ENCODE measurements at places on chromosomes 1 and 21. TPM values are rescaled to one million over a fixed set of nuclear protein-coding genes. Genes with fewer than 3 reads are reported as not detected.
A peak's percentile ranks its signal among the peaks of the same experiment; 100 is the strongest.

The NPR1 gene
- 21.0 TPM for total RNA-seq

The KCNK2 gene
- total RNA-seq: 7.2 TPM

The PYHIN1 gene
- total RNA-seq: 2.1 TPM

The FCER1G gene
- total RNA-seq: 11.3 TPM

The TP73 gene
- 3.7 TPM for total RNA-seq

DNA sequence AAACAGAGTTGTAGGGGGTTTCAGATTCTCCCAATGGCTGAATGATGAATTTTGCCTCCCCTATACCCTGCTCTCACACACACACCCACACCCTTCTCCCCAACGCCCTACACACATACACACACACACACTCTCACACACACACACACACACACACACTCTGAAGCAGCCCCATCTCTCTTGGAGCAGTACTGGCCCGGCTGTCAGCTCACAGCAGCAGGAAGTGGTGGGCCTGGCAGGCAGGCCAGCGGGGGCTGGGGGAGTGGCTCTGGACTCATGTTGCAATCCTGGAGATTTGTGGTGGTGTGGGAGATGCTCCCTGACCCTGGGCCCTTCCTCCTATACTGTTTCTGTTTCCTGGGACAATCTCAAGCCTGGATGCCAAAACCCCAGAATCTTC, 2.2 kb downstream of the IKBKE start:
- DNase-seq: no peak

DNA sequence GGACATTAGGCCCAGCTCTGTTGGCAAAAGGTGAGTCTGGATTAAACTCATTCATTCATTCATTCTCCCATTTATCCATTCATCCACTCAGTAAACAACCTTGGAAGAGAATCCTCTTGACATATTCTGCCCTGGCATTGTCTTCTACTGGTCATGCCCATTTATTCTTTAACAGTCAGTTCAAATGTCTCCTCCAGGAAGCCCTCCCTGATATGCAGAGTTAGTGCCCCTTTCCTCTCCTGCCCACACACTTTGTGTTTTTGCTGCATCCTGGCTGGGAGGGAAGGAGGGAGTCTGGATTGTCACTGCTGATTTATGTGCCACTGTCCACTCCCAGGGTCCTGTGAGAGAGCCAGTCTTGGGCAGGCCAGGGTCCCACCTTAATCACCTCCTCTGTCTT, 600.3 kb downstream of the MATN1 start:
- no peak for DNase-seq

DNA sequence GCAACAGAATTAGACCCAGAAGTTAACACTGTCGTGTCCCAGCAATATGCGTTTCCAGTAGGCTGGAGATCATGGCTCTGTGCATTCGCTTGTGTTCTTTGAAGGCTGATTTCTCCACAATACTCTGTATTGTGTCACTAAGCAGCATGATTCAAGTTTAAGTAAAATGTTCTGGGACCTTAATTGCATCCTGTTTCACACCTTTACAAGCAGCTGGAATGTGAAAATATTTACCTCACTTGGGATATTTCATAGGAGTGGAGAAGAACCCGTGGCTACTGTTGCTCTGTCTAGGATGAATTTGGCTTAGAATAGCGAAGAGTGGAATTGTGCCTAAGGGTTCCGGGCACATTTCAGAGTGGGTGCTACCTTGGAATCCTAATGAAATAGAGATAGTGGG, 6.3 kb downstream of the PTGFRN start:
- peak; percentile 10 for DNase-seq

GRCh38 chr1:22365331-22366295, 86.0 kb upstream of the ZBTB40 start:
- no peak for DNase-seq

GRCh38 chr1:117030271-117030877, 28.8 kb downstream of the CD101 start:
- no peak for DNase-seq

GRCh38 chr1:211327346-211327921, 801 bp downstream of the TRAF5 start:
- no peak for DNase-seq

- DNase-seq: no peak
Observed at GRCh38 chr1:70265946-70266345, 44.8 kb downstream of the SRSF11 start.

GRCh38 chr1:162142968-162143367, 73.5 kb downstream of the NOS1AP start:
- no peak for DNase-seq

DNA sequence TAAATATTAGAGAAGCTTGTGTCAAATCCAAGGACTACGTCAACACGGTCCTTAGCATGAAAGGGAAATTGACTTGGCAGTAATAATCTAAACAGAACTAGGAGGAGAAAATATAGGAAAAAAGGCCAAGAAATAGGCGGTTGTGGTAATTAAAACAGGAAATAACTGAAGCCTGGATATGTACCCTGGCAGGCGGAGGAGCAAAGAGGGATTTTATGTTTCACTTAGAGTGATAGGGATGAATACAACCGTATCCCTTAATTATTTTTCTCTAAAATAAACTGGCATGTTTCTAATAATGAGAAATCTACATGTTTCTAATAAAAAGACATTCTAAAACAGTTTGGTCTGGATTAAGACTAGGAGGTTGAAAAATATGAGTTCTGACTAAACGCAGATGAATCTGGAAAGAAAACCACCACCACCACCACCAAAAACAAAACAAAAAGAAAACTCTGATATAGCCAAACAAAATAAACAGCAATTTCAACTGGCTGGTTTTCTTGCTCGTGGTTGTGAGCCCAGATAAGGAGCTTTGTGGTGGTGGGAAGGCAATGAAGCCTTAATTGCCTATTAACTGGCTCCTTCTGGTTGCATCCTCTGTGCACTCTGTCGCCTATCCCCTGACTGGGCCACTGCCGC, 334.2 kb upstream of the SNX7 start:
- DNase-seq: no peak

DNA sequence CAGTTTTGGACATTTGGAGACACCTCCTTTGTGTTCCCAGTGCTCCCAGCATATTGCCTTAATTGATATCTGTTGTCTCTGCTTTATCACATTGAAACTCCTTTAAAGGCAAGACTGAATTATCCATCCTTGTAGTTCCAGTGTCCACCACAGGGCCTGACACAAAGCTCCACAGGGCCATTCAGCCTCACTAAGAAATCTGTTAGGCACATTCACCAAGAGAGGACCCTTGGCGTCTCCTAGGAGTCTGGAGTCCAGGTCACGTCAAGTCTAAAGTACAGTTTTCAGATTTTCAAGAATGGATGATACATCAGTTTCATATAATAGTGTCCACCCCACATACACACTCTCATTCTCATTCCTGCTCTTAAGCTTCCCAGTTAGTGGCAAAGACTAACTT, 4.8 kb downstream of the ACP6 start:
- no peak for DNase-seq

- no peak for DNase-seq
Observed at GRCh38 chr1:41539418-41539805, 54.9 kb upstream of the EDN2 start.

- DNase-seq: no peak
Observed at GRCh38 chr1:74971982-74972381, 162.2 kb upstream of the LHX8 start.

DNA sequence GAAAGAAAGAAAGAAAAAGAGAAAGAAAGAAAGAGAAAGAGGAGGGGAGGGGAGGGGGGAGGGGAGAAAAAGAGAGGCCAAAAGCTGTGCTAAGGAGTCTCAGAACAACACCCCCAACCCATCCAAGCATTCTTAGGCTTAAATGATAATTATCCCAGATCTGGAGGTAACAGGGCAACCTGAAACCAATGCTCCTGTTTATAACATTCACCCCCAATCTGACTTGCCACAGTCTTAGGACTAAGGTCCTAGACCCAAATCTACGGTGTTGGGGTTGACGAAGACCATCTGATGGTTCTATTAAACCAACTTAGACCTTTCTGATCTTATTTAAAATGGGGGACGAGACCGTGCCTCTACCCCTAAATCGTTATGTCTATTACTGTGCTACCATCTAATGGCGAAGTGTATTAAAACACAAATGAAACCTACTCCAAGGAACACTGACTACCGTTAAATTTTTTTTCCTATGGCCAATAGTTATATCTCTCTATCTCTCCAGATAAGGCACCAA, 119.3 kb upstream of the CDC42BPA start:
- no peak for DNase-seq

DNA sequence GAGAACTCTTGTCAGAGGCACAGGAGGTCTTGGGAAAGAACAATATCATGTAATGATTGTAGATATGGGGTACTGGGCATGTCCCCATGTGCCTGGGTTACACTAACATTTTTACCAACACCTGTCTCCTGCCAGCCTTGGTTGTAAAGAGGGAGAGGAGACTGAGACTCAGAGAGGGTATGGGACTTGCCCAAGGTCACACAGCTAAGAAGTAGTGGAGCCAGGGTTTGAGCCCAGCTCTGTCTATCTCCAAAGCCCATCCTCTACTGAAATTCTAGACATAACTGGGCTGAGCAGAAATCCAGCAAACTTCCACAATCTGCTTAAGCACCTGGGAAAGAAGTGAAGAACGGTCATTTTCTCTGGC, 2.6 kb upstream of the THEMIS2 start:
- no peak for DNase-seq

DNA sequence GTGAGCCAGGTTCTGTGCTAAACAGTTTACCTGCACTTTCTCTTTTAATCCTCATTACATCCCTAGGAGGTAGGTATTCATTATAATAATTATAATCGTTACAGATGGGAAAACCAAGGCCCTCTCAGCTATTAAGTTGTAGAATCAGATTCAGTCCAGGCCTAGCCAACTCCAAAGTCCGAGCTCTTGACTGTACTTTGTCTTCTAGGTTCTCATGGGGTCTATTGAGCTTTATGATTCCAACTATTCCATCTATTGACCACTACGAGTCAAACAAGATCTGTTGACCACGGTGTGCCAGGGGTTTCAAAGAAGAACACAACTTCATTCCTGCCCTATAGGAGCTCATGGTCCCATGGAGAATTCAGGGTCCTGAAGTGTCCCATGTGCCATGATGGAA, 2.0 kb downstream of the IFNLR1 start:
- DNase-seq: no peak

GRCh38 chr1:180881806-180882509, 30.7 kb upstream of the KIAA1614 start:
- DNase-seq: no peak

DNA sequence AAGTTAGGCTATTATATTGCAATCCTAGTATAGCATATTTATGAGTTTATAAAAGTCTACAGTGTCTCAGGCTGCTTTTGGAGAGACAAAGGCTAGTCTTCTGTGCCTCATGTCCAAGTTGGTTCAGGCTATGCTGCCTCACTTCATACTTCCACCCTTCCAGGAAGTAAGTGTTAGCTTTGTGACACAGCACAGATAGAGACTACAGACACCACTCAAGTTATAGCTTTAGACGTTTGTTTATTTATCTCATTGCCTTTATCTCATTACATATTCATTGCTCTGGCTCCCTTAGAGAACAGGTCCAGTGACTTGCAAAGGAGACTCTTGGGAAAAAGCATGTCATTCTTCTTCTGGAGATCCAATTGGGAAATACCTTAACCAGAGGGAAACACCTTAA, 22.6 kb upstream of the GBP4 start:
- no peak for DNase-seq

All from ureter (tissue), 1 donor.